ENCODE measurements at places on chromosomes 4 and X.

DNA sequence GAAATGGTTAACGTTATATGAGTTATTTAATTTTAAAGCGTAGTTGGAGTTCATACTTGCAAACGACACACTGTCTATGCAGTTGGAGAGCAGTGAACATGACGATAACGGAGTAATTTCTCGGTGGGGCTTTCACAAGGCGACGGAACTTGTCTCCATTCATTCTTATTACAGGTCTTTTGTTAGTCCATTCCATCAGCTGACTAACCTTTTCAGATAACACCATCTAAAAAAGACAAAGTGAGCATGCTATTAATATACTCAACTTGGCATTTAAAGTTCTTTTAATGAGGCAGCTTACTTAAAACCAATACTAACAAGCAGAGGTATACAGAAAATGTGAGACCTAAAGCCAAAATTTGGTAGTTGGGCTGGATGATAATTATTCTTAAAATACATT, 19.9 kb downstream of the MAGT1 start:
- DNase-seq = no peak

DNA sequence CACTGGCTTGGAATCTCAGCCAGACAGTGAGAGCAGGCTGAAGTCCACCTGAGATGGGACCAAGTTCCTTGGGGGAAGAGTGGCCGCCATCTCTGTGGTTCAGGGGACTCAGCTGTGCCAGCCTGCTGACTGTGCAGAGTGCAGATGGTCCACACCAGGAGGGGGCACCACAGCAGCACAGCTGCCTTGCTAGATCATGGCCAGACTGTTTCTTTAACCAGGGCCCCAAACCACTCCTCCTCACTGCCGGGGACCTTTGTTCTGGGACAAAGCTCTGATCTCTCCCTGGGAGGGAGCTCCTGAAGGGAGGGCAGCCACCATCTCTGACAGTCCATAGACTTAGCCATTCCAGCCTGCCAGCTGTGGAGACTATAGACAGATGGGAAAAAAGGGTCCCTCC, 2189.6 kb downstream of the PCDH7 start:
- no peak for DNase-seq

GRCh38 chrX:129759576-129760061, 20.1 kb upstream of the SASH3 start:
- no peak for DNase-seq

- no peak for DNase-seq
Observed at GRCh38 chrX:76931518-76931917, 504.0 kb downstream of the MAGEE1 start.

- DNase-seq = peak; percentile 13
Observed at GRCh38 chr4:47705326-47705981, 132.4 kb downstream of the CORIN start.

- DNase-seq = no peak
Observed at GRCh38 chr4:2362266-2363055, 56.0 kb downstream of the ZFYVE28 start.

- no peak for DNase-seq
Observed at GRCh38 chrX:11264925-11265324, 28.3 kb upstream of the AMELX start.
